ENCODE measurements at places on chromosomes 6 and 20.

DNA sequence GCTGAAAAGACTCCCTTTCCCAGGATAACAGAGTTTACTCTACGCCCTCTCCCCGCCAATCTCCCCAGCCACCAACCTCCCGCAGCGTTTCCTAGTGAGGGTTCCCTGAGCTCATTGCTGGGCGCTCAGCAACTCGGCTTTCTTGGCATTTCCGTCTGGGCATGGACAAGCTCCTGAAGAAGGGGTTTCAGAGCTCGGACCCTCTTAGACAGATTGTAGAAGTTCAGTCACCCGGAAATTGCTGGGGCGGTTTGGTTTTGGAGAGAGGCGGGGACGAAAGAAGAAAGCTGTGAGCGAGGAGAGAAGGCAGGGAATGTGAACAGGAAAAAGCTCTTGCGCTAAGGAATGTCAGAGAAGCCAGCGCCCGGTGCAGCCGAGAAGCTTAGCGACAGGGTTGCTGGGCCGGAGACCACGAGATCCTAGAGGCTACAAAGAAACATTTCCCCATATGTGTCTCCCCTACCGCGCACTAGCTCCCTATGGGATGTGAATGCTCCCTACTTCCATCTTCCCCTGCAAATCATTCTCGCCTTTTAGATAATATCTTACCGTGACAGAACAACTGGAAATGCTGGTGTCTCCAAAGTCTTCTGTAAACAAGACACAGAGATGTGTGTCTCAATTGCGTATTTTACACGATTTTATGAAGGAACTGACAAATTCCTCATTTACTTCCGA, 15.8 kb downstream of the POM121L2 start:
- DNase-seq: no peak

DNA sequence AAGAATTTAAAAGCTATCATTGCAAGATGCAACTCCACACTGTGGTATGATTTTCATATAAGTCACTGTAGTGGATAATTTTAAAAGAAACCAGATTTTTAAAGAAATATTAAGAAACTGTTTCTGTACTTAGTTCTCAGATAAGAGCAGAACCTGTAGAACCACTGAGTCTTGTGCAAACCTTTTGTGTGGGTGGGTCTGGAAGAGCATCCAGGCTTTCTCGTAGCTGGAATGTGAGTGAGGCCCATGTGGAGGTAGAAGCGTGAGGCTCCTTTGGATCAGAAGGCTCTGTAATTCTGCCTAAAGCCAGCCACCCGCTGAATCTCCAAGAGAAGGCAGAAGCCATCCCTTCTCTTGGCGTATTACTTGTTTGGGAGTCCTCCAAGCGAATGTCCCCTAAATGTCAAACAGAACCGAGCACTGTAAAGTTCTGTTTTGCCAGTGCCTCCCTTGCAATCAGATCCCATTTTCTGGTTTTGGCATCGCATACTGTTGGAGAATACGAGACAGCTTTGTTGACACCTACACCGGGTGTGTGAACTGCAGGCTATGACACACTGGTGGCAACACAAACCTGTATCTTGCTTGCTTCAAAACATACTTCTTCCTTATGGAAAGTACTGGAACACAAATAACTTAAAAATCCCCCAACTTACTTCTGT, 188.7 kb downstream of the FOXC1 start:
- DNase-seq: no peak

- DNase-seq: no peak
Measured at GRCh38 chr20:39862470-39862891, 826.6 kb downstream of the MAFB start.

DNA sequence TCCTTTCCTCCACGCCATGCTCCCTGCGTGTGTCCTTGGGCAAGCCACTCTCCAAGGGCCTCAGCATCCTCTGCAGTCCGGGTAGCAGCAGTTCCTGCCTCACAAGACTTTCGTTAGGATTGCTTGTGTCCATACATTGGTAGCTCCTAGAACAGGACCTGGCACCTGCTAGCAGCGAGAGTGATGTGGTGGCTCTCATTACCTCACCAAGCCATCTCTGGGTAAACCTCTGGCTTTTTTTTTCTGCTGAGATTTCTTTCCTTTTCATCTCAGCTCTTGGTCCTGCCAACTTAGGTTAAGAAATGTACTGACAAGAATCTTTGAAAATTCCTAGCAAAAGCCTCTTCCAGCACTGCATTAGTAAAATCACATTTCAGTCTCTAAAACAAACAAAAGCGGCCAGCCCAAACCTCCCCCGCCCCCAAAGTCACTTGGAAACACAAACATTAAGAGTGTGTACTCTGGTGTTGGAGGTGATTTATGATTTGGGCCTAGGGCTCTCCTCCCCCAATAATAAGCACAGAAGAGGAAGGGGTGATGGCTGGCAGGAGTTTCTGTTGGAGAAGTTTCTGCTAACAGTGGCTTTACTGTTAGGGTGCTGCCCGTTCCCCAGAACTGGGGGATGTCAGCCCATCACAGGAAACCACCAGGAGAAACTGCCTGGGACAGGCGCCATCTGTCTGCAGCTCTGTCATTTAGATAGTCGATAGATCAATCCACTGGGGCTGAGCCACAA, 199.2 kb downstream of the CD83 start:
- no peak for DNase-seq

GRCh38 chr6:148508401-148509041, 165.9 kb downstream of the SASH1 start:
- peak; percentile 73 for DNase-seq

DNA sequence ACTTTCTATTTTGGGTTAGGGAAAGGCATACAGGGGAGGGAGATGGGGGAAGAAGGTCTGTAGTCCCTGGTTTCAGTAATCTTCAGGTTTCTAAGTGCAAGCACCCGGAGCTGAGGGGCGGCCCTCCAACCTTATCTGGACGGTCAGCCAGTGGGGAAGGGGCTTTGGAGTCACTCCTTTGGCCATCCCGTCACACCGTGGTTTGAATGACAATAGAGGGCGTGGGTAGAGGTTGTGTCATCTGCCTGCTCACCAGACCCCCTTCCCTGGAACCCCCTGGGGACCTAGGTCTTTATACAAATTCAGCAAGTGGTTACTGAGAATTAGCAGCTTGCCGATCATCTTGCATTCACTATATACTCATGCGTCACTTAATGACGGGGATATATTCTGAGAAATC, 29.1 kb downstream of the STK35 start:
- DNase-seq: no peak

DNA sequence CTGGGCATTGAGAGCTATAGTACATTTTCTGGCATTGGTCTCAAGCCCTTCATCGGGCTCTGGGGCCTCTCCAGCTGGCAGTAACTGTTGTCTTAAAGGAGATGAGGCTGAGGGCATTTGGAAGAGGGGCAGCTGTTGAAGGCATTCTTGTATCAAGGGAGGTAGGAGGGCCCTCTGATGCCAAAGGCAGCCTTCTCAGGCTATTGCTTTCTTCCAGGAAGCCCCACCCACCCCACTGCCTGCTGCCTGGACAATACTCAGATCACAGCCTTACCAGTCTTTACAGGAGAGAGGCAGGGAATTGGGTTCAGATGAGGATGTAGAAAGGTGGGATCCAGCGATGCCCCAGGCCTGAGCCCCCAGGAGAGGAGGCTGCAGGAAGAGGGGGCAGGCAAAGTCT, 46.0 kb downstream of the CPXM1 start:
- DNase-seq: peak; percentile 29

DNA sequence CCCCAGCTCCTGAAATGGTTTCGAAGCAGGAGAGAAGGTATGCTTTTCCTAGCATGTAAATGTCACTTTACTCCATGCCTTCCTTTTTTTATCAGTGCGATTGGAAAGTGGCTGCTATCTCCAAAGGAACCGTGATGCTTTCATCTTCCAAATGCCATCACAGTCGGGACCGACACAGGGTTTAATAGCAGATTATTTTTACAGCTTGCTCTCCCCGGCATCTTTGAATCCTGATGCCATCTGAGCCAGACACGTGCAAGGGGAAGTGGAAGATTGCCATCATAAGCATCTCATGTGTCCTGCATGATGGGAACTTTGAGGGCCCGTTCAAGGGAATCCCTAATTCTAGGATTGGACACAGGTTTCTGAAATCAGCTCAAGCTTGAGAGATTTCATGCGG, 253.4 kb upstream of the KCNG1 start:
- DNase-seq: no peak

- DNase-seq: no peak
Measured at GRCh38 chr6:1738558-1739081, 128.9 kb downstream of the FOXC1 start.

DNA sequence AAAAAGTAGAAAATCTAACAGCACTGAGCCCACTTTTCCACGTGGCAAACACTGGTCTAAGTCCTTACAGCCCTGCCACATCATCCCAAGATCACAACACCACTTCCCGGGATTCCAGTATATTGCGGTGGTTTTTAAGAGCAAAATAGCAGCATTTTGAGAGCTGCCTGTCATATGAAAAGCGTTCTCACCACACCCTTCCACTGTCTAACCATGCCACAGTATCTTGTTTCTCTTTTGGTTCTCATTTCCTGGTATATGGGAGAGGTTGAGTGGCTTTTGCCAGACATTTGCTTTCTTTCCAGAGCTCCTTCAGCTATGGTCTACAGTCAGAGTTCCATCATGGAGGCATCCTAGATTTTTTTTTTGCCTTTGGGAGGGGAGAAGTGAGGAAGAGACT, 243.0 kb downstream of the TSHZ2 start:
- DNase-seq: no peak

DNA sequence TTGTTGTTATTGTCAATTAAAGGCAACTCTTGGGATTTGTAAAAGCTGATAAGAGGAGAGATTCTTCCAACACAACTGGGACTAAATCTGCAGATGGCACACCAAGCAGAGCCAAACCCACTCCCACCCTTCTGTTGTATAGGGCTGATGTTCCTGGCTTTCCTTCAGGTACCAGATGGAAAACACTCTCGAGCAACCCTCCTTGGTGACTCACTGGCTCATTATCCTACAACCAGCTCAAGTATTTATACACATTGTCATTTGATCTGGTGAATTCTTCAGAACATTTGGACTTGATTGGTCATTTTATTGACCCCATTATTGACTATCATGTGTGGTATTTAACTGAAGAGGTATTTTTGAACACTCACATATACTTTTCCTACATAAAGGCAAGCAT, 190.3 kb upstream of the PCSK2 start:
- no peak for DNase-seq

DNA sequence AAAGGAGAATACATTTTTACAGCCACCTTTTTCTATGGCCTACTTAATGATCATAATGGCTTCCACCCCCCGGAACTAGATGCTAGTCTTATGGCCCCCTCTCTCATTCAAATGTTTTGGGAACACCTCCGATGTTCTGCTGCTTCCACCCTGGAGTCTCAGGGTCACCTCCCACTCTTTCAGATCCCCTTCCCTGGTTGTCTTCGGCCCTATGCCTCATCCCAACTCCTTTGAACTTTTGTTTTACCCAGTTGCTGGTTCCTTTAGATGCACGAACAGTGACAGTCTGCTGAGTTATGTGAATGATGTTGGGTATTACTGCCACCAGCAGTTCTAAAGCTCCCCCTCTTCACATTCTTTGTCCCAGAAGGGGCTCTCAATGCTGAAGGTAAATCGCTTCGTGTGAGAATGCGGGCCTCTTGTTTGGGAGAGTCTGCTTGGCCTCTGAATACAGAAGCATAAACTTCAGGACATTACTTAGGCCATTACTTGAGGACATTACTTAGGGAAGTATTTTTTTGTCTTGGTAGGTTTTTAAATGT, 309.1 kb downstream of the SOX4 start:
- no peak for DNase-seq

DNA sequence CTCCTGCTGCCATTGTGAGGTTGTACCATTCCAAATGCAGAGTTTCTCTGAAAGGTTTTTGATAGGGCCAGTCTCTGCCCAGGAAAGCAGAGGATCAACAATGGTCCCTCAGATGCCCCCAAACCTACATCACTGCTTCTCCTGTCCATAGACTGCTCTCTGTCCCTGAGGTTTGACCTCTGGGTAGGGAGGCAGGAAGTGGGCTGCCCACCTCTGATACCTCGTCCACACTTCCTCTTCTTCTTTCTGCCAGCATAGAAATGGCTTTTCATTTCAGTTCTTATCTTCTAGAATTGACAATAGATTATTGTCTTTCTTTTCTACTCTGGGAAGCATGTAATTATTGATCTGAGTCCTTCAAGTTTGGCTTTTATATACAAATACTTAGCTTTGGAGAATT, 170.6 kb downstream of the TRMT11 start:
- no peak for DNase-seq

- DNase-seq: no peak
Measured at GRCh38 chr20:41228858-41229257, 88.7 kb downstream of the ZHX3 start.

DNA sequence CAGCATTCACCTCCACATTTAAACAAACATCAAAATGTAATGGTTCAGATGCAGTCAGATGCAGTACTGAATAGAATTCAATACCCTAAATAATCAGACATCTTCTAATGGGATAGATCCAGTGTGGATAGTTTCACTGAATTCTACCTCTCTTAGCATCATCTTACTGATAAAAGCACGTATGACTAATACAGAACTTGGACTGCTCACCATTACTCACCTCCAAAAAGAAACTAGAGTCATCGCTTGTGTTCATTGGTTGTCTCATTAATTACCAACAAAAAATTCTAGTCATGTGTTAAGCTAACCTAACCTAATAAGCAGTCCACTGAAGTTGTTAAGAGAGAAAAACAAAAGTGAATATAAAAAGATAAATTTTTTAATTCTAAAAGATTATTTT, 165.9 kb upstream of the IRAK1BP1 start:
- no peak for DNase-seq

GRCh38 chr6:147390909-147391536, 117.5 kb upstream of the SAMD5 start:
- no peak for DNase-seq

DNA sequence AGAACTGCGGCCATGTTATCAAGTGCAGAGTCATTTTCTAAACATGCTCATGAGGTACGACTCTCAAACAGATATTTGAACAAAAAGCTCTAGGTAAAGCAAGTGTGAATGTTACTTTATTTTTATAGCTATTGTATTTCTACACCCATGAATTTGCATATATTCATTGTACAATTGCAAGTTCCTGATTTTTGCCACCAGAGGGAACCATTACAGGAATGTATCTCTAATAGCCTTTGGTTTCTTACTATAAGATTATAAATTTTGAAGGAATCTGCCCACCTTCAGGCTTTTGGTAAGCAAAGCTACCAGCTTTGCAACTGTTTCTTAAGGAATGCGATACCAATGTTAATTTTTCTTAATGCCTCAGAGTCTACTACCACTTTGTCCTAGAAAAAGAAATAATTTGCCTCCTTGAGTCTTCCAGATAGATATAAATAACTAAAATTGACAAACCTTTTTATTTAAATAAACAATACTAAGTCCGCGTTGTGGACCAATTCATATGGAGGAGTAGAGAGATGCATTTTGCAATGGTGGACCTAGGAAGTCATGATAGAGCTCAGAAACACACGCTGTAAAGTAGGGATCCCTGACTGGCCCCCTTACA, 125.4 kb upstream of the SAMD5 start:
- no peak for DNase-seq

- no peak for DNase-seq
Measured at GRCh38 chr6:132607544-132608233, 16.4 kb downstream of the TAAR2 start.

GRCh38 chr20:38748861-38749149, 545 bp downstream of the ACTR5 start:
- DNase-seq: no peak
